ENCODE measurements at places on chromosomes 16 and 17.

DNA sequence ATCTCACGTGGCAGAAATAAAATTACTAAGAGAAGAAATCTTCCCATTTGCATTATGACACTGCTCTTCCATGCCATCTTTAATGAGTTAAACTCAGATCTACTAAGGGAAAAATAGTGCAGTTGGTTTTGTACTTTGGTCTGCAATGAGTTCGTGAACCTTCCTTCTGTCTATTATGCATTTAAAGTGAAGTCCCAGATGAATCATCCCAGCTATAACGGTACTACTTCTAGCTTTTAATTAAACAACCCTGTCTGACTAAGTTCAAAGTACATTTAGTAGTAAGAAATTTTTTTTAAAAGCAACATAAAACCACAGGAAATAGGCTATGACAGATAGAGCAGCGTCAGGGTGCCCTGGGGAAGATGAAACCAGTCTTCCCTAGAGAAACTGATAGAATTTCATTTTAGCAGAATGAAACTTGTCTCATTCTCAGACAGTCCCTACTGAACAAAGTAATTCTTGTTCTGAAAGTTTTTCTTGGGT is 1.8 kb downstream of the TMIGD1 start:
- DNase-seq = no peak

- DNase-seq = peak; percentile 41
These were observed 184.7 kb downstream of the COPRS start for GRCh38 chr17:31674305-31674704.

DNA sequence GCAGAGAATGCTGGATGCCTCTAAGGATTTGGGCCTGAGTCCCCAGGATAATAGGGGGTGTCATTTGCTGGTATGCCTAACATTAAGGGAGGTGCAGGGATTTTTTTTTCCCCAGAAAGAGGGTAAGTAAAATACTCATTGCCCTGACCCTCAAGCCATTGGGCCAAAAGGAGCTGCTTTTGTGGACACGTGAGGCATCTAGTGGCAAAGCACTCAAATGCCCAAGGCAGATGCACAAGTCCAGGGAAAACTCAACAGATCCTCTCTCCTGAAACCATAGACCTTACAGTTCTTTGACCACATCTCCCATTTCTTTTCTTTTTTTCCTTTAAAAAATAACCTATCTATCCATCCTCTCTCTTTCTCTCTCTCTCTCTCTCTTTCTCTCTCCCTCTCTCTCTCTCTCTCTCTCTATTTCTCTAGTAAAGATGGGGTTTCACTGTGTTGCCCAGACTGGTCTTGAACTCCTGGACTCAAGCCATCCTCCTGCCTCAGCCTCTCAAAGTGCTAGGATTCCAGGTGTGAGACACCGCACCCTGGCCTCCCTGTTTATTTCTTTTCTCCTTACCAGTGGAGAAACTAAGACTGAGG is 11.8 kb downstream of the IRX5 start:
- DNase-seq = no peak

DNA sequence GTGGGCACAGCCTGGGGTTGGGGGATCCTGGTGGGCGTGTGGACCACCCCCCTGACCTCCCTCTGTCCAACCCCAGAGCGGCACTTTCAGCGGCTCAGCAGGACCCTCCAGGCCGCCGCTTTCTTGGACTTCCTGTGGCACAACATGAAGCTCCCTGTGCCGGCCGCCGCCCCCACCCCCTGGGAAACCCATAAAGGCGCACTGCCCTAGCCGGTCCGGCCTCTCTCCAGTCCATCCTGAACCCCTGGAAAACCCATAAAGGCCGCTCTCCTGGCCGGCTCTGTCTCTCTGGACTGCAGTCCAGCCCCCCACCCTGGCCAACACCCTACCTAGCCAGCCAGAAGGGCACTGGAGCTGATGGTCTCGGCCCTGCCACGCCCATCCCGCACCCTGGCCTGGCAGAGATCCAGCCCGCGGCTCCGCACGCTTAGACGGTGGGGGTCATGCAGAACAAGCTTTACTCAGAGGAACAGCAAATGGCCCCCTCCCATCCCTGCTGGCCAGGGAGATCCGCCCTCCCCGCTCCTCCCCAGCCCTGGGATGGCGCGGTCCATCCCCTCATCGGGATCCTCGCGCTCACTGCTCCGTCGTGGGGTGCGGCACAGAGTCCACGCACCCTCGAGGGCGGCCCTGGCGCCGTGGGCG is 2.7 kb downstream of the NOXO1 start:
- DNase-seq = no peak

- DNase-seq = no peak
These were observed 37.9 kb downstream of the ATP2C2 start for GRCh38 chr16:84406006-84406963.

DNA sequence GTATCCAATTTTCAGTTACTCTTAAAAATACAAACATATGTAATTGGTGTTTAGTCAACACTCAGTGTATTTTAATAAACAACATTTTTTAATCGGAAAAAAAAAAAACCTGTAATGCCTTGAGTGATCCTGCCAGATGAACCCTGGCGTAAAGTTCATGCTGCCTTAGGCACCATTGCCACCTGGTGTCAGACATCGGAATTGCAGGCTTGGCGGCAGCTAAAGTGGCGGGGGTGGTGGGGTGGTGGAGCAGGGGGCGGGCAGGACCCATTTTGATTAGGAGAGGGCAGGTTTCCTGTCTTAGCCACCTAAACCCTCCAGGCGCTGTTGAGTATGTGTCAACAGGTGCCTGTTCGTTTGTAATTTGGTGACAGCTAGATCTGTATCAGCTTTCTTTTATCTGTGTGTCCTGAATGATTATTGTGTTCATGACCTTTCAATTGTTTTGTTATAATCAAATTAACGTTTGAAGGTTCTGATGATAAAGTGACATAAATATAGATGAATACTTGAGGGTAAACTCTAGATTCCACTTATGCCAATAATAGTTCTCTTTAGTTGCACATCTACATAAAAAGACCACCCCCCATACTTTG is 588.7 kb downstream of the CDH13 start:
- peak; percentile 23 for DNase-seq

- DNase-seq = no peak
These were observed 290.4 kb downstream of the FOXL1 start for GRCh38 chr16:86868786-86869185.

GRCh38 chr17:48052956-48053757 is 5.0 kb downstream of the NFE2L1 start:
- DNase-seq = no peak

DNA sequence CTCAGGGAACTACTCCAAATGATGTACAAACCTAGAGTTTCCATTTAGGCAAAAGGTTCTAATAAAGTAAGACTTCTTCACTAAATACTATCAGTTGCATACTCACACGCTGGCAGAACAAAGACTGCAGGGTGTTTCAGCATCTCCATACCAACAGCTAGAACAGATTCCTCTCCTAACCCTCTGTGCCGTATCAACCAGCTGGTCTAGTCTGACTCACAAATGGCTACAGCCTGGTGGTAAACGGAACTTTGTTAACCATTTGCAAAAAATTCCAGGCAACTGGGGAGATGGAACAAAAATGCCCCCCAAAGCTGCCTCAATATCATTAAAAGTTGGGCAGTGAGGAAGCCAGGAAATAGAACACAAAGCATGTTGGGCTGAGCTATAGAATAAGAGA is 217.1 kb downstream of the GRIN2A start:
- DNase-seq = no peak

- no peak for DNase-seq
These were observed 46.5 kb downstream of the CDK5R1 start for GRCh38 chr17:32533296-32533695.

- DNase-seq = no peak
These were observed 14.7 kb upstream of the WNT3 start for GRCh38 chr17:46832945-46833839.

DNA sequence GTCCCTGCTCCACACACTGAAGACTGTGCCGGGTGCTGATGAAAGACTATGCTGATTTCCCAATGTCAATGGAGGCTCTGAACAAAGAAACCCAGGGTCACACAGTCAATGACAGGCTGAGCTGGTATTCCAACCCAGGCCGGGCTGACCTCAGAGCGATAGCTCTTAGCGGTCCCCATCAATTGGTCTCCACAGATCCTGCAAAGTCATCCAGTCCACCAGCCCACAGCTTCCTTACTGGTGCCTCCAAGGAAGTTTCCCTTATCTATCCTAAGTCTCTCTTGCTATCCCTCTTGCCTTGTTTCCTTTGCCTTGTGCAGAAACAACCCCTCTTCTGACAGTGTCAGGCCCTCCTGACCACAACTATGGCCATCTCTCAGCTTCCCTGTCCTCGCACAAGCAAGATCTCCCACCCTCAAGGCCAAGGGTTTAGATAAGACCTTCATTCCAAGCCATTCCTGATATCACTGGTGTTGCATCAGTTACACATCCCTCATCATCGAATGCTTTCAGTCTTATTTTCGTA is 52.7 kb upstream of the KSR1 start:
- no peak for DNase-seq

DNA sequence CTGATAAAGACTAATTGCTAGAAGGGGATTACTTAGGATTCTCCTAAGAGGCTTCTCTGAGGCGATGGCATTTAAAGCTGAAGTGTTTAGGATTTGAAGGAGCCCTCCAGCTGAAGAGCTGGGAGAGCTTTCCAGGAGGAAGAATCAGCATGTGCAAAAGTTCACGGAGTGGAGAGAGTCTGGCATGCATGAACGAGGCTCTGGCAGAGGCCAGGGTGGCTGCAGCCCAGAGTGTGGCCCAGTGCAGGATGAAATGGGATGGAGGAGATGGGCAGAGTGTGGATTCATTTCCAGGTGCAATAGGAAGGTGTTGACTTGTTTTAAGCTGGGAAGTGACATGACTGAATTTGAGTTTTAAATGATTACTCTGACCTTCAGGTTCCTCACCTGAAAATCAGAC is 249.0 kb upstream of the CCL2 start:
- no peak for DNase-seq

DNA sequence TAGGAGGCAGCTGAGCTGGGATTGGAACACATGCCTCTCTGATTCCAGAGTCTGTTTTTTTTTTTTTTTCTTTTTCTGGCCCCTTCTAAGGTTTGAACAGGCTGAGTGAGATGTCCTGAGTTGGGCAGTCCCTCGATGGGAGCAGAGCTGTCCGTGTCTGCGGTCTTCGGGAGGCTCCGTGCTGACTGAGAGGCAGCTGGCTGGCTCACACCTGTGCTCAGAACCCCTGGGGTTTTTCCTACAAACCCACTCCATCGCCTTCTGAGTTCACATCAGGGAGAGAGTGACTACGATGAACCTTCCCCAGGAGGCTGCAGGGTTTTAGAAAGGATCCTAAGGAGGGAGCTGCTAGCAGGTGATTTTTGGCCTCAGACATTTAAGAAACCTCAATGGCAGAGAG is 92.5 kb downstream of the IRF8 start:
- no peak for DNase-seq

- no peak for DNase-seq
These were observed 446.2 kb downstream of the XYLT1 start for GRCh38 chr16:17024514-17024913.

GRCh38 chr17:61436273-61436672 is 15.9 kb upstream of the TBX4 start:
- DNase-seq = no peak

DNA sequence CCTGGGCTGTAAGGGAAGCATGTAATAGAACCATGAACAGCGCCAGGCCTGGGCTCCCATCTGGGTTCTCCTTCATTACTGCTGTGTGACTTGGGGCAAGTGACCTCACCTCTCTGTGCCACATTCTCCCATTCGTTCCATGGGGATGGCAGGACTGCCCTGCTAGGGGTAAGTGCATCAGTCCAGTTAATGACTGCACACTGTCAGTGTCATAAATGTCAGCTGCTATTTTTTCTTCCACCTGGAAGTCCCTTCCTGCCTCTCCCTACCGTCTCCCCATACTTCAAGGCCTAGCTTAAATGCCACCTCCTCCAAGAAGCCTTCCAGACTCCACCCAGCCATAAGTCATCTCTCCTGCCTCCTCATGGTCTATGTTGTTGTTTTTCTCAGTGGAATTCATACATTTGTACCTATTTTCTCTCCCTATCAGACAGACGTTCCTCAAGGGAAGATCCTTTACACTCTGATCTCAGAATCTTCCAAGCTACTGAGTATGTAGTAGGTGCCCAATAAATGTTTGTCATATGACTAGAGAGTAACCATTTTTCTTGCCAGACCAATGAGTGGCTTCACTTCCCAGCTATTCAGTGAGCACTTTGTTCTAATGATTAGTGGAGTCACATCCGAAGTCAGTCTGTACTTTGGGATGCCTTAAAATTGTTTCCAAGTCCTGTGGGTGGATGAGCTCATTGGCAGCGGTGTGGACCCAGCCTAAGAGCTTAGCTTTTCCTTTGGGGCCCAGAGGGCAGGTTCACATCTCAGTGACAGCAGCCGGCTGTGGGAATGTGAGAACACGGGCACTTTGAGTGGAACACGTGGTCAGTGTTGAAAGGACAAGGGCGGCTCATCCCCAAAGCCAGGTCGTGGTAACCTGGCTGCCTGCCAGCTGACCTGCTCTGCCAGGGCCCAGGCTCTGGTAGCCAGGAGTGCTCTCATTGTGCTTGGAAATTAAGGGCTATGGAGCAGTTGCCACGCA is 147.5 kb upstream of the GSE1 start:
- no peak for DNase-seq

- DNase-seq = no peak
These were observed 46.5 kb downstream of the AIPL1 start for GRCh38 chr17:6388416-6388815.

DNA sequence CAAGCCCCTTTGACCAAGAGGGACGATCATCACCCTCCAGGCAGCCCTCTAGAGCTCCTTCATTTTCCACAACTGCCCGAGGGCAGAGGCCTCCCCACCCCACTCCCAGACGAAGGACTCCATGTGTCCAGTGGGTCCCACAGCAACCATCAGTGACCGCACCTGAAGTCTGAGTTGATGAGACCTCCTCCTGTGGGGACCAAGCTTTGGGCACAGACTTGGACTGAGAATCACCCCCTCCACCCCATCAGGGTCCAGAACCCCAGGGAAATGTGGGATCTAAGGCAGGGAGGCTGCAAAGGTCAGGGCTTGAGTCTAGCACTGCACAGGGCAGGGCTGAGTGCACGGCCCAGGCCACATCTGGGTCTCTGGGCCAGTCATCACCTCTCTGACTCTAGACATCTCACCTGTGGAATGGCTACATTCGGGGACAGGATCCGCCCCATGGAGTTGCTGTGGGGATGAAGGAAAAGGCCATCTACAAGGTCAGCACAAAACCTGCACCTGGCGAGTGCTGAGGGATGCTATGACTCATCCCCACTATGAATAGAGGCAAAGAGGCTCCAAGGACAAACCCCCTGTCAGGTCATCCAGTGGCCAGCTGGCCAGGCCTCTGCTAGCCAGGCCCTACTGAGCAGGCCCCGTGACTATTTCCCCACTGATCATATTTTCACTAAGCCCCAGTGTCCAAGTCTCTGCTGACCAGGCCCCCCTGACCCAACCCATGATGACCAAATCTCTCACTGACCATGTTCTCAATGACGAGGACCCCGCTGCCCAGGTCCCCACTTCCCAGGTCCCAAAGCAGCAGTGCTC is 38.4 kb downstream of the TNFRSF13B start:
- no peak for DNase-seq
